Ovary (tissue), 10 donors: ENCODE measurements at places on chromosomes 13 and 19.

DNA sequence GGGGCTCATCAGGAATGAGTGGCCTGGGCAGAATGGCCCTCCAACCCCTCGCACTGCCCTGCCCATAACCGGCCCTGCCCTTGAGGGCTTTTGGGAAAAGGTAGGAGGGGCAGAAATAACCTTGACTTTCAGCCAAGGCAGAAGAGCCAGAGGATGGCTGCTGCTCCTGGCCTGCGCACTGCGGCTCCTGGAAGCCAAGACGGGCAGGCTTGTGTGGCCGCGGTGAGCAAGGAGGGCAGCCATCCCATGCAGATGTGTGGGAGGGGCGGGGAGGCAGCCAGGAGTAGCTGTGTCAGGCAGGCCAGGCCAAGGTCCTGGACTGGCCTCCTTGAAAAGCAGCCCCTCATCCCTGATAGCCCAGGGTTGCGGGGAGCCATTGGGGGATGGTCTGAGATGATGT lies 57.6 kb upstream of the URI1 start:
- DNase-seq, result peak; percentile 37

DNA sequence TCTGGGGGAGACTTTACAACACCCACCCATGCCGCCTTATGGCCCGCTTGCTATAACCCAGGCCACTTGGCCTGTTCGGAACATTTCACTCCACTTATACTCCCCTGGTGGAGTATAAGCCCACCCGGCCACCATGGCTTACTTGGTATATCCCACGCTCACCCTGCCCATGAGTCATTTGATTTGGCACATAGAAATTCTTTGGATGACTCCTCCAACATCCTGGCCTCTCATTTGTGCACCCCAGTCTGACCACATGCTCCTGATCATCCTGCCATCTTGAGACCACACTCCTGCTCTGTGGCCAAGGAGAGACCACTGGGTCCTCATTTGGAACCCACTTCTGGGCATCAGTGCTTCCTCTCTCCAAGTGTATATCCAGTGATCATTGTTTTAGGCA lies 5.2 kb downstream of the SPACA6 start:
- DNase-seq, result no peak

DNA sequence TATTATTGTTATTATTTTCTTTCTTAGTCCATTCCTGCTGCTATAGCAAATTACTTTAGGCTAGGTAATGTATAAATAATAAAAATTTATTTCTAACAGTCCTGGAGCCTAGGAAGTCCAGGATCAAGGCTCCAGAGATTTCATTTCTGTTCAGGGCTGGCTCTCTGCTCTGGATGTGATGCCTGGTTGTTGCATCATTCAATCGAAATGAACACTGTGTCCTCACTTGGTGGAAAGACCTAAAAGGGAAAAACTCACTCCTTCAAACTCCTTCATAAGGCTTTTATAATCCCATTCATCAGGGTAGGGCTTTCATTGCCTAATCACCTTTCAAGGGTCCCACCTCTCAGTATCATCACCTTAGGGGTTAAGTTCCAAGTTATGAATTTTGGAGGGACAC lies 395.0 kb downstream of the EFNB2 start:
- no peak for DNase-seq

DNA sequence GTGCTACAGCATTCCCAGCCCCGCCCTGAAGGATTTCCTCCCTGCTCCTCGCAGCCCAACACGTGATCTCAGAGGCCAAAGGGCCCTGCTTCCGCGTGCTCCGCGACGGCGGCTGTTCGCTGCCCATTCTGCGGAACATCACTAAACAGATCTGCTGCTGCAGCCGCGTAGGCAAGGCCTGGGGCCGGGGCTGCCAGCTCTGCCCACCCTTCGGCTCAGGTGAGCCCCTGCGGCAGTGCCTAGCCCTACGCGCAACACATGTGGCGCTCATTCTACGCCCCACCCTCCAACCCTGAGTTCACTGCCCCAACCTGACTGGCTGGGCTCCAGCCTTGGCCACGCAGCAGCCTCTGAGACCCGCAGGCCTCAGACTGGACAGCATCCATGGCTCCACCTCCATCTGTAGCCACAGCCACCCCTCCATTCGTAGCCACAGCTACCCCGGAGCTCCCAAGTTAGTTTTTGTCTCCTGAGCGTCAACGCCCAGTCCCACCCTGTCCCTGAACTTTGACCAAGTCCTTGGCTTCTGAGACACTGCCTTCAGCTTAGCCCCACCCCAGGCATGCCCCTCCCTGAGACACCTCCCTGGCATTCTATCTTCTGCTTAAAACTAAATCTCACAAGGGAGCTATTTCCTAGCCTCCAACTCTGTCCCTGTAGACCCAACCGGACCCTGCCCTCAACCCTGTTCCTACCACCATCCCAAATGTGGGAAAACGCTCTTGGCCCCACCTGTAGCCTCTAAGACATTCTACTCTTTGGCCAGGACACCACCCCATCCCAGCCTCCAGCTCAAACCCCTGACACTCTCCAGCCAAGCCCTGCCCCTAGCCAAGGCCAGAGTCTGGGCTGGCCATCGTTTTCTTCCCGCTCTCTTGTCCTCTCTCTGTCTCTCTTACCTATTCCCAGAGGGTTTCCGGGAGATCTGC lies 6.4 kb downstream of the LTBP4 start:
- peak; percentile 62 for DNase-seq
